ENCODE measurements at places on chromosomes 7 and 10.

- no peak for DNase-seq
Measured at GRCh38 chr7:89458114-89458513, 662.6 kb upstream of the TEX47 start.

- DNase-seq: no peak
Measured at GRCh38 chr7:70807650-70808049, 324.3 kb upstream of the GALNT17 start.

DNA sequence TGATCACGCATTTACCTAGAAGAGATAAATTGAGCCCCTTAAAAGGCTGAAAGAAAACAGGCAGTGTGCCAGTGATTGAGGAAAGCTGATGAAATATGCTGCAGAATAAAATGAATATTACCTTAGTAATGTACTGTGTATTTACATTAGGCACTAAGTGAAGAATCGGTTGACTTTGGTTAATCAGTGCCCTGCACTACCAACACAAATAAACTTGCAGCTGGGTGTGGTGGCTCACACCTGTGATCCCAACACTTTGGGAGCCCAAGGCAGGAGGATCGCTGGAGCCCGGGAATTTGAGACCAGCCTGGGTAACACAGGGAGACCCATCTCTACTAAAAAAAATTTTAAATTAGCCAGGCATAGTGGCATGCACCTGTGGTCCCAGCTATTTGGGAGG is 148.3 kb upstream of the TCF7L2 start:
- DNase-seq: no peak

- no peak for DNase-seq
Measured at GRCh38 chr10:70493660-70494234, 15.2 kb downstream of the PALD1 start.

DNA sequence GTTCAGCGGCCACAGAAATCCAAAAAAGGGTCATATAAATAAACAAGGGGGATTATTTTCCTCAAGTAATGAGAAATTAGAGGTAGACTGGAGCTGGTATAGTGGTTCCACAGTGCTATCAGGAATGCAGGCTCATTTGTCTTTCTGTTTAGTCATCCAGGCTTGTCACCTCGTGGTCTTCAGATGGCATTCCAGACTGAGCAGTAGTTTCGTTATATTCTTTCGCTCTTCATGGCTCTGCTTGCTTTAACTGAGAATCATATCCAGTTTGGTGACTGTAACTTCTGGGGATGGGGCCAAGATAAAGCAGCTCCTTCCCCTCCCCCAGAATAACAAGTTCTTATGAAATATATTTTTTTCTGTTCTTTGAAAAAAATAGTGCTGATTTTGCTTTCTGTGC is 9.5 kb downstream of the ANKIB1 start:
- DNase-seq: no peak

- no peak for DNase-seq
Measured at GRCh38 chr10:124732931-124733570, 11.1 kb downstream of the FAM53B start.

GRCh38 chr10:110523736-110524135 is 26.0 kb downstream of the DUSP5 start:
- DNase-seq: no peak

DNA sequence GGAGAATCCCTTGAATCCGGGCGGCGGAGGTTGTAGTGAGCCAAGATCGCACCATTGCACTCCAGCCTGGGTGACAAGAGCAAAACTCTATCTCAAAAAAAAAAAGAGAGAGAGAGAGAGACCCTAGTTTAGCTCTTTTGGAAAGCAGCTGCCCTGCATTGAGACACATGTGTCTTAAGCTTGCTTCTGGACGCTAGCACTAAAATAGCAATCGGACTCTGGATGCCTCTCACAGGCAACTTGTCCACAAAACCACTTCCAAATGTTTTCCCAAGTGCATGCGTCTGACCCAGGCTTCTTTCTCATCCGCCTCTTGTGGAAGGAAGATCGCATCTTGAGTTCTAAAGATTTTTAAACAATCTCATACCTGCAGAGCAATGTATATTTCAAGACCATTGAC is 182.7 kb downstream of the CUX1 start:
- DNase-seq: no peak

- DNase-seq: no peak
Measured at GRCh38 chr10:14954934-14955333, 1.0 kb upstream of the DCLRE1C start.

DNA sequence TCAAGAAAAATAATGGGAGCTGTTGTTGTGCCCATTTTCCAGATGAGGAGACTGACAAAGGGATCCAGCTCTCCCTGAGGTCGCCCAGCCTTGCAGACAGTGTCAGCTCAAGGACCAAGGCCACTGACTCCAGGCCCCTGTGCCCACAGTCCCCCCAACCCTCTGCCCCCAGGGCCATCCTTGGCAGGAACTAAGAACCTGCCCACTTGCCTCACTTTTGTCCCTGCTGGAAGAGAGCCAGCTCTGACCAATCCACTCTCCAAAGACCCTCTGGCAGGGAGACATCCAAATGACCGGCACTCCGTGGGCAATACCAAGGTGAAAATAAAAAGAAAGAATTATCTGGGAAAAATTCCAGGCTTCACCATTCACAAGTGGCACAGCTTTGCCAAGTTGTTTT is 101.3 kb downstream of the TCERG1L start:
- DNase-seq: no peak

All from SK-N-SH (cell line).